ENCODE measurements at places on chromosomes 6 and 20.

GRCh38 chr6:136024711-136025110 lies 173.2 kb downstream of the PDE7B start:
- DNase-seq: no peak

- no peak for DNase-seq
Measured at GRCh38 chr20:6698056-6698455, 69.4 kb upstream of the BMP2 start.

GRCh38 chr6:16841241-16841640 lies 80.0 kb upstream of the ATXN1 start:
- no peak for DNase-seq

DNA sequence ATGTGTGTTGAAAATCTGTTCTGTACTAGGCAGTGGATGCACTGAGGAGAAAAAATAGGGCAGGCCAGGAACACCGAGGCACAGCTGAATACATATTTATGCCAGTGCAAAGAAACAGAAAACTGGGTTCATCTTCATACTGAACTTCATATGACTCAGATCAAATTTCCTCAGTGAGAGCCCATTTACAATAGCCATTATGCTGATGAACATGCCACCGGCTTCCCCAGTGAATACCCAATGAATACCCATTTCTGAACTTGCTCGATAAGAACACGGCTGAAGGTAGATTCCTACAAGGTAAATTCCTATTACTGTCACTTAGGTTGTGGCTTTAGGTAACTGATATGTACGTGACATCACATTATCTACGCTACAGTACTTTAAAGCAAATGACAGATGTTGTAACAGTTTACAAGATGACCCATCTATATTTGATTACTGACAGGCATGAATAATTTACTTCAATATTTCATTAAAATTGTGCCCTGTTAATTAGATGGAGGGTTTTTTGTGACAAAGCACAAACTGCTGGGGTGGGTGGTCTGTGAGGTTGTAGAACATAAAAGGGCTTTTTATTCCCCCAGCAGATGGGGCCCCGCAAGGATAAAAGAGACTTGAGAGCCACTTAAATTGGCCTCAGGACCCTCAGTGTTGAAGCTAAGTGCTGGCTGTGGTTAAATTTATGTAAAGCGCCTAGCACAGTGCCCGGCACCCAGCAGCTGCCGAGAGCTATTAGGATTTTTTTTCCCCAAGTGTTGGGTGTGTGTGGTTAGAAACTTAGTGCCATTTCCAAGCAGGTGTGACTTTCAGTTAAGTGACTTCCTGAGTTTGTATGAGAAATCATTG lies 264.5 kb downstream of the CD83 start:
- DNase-seq: peak; percentile 71

- no peak for DNase-seq
Measured at GRCh38 chr6:1630771-1631217, 21.1 kb downstream of the FOXC1 start.

- DNase-seq: no peak
Measured at GRCh38 chr6:136969930-136970329, 47.8 kb downstream of the SLC35D3 start.

DNA sequence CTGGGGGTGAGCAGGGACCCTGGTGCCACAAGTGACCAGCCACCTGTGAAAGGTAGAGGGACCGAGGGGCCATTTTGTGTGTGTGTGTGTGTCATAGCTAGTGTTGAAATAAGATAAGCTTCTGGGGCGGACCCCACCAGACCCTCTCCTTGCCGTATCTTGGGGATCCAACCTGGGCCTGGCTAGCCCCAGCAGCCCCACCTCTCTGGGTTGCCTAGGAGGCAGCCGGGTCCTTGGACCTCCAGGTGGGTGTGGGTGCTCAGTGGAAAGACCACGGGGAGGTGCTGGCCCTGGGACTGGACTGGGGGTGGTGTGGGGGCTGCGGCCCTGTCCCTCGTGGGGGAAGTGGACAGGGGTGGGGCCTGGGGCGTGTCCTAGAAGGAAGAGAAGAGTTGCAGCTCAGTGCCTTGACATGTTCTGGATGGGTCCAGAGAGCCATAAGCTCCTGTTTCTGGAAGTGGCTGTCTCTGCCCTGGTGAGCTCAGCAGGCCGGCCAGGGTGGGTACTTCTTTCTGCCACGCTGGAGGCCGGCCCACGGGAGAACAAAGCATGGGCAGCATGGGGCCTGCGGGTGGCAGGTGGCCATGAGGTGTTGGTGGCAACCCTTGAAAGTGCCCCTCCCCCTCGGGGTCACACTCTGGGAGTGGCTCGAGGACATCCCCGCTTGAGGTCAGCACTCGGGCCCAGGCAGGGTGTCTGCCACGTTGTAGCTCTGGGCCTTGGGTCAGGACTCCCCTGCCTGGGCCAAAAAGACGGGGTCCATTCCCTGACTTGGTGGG lies 8.4 kb downstream of the RBBP8NL start:
- DNase-seq: no peak

DNA sequence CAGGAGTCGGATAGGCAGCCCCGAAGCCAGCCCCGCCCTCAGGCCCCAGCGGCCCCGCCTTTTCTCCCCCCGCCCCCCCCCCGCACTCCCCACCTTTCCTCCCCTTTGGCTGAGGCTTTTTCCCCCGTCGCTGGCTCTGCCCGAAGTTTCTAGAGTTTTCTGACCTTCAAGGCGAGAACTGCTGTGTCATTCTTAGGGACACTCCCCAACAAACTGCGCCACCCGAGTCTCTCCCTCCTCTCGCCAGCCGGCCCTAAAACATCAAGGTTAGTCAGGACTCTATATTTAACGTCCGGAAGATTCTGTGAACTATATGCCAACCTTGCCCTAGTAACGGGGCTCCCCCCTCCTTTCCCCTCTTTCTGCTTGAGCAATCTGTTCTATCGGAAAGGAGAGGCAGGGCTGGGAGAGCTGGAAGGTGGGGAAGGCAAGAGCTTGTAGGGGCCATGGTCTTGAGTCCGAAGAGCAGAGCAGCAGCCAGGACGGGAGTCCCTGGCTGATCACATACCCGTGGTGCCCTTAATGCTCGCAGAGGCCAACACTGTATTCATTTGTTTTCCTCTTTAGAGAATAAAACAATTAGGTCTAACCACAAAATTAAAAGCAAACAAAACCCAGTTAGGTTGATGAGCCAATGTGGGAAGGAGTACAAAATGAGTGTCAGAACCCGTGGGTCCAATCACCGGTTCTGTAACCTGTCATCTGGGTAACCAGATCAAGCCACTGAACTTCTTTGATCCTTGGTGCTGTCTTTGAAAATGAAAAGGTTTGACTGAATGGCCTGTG lies 5.3 kb upstream of the HSPA1B start:
- DNase-seq: no peak

GRCh38 chr20:8060977-8061376 lies 41.4 kb upstream of the TMX4 start:
- DNase-seq: no peak

DNA sequence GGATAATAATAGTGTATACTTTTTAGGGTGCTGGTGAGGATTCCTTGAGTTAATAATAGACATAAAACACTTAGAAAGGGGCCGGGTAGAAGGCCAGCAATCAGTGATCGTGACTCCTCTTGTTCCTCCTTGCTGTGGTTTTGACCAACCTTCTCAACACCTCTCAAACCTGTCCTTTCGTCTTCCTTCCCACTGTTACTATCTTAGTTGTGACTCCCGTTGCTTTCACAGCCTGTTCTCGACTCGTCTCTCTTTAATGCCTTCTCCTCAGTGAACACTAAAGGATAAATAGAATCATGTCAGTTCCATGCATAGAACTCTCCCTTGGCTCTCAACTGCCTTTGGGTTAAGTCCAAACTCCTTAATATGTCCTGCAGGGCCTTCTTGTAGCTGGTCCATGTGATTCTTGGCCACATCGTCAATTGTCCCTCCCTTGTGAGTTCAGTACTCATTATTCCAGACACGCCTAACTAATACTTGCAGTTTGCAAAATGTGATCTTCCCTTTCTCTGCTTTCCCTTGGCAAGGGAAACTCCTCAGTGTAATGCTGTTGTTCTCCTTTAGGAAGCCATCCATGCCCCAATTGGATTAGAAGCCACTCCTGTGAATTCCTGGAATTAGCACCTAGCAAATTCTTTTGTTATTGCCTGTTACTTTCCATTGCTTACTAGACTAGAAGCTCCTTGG lies 164.9 kb downstream of the UTRN start:
- no peak for DNase-seq

DNA sequence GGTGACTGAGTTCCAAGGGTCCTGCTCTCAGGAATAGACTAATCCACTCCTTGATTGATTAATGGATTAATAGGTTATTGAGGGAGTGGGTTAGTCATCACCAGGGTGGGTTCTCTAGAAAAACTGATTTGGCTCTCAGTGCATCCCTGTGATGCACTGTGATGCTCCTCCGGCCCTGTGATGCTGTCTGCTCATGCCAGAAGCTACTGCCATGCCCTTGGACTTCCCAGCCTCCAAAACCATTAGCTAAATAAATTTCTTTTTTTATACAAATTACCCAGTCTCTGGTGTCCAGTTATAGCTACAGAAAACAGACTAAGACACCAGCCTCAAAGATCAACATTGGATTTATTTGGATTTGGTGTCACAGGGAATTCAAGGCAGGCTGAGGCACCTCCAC lies 40.4 kb upstream of the CST7 start:
- DNase-seq: no peak

DNA sequence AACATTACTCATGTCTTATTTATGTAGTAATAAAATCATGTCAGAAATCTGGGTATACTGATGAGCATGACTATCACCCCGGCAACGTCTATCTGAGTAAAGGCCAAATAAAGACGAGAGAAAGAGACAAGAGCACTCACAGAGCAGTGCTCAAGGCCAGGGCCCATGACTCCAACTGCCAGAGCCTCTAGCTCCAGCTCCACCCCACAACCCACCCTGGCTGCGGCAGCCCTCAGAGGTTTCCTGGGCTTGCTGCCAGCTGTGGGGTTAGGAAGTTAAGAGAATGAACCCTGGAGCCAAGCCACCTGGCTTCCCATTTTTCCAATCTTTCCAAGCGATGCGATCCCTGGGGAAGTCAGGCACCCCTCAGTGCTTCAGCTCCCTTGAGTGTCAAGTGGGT lies 92.0 kb upstream of the PAX1 start:
- DNase-seq: peak; percentile 97

GRCh38 chr6:155177363-155177961 lies 86.4 kb upstream of the CLDN20 start:
- DNase-seq: peak; percentile 71

DNA sequence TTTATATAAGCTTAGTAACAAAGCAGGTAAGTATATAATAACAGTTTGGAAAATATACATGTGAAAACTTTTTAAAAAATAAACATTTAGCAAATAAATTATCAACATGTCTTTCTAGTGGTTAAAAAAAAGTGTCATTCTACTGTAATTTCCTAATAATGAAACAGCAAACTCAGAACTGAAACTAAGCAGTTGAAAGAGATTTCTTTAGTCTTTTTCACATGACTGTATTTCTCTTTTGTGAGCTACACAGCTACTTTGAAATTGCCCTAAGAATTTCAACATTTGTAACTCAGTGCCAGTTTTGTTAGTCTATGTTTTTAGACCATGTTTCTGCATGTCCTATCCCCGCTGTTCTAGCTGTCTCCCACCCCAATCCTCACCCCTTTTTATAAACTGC lies 28.4 kb upstream of the SDHAF4 start:
- no peak for DNase-seq

DNA sequence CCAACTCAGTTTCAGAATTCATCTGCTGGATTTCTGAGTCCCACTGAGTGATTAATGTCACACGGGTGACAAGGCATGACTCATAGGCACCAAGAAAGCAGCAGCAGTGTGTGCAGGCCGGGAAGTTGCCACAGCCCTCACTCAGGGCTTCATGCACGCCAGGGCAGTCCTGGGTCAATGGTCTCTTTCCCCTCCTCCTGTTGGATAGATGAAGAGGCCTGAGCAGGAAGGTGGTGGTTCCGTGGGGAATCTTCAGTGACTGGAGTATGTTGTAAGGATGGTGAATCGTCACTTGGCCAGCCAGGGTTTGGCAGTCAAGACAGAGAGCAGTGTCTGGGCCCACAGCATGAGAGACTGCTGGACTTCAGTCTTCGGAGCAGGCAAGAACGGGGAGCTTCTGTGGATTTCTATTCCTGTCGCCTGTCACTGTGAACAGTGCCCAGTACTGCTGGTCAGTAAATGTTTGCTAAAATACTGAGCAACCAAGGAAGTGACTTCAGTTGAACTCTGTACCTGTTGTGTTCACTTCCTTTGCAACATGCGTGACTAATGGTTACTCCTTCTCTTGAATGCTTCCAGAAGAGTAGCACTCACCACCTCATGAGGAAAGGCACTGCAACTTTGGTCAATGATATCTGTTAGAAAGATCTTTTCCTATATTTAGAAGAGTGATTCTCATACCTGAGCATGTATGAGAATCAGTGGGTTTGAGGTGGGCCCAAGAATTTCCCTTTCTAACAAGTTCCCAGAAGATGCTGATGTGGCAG lies 62.0 kb upstream of the CD93 start:
- no peak for DNase-seq

DNA sequence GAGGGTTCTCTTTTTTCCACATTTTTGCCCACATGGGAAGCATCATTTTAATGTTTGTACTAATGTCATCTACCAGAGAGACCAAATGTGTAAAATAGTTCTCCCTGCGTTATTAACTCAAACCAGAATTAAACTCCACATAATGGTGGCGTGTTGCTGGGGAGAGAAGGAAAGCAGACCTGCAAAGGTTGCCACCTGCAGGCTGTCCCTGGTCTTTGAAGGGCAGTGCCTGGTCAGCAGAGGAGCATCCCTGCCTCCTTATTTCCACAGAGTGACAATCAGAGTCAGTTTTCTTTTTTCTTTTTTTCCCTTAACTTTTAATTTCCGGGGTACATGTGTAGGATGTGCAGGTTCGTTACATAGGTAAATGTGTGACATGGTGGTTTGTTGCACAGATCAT lies 214.5 kb downstream of the TBX18 start:
- no peak for DNase-seq

DNA sequence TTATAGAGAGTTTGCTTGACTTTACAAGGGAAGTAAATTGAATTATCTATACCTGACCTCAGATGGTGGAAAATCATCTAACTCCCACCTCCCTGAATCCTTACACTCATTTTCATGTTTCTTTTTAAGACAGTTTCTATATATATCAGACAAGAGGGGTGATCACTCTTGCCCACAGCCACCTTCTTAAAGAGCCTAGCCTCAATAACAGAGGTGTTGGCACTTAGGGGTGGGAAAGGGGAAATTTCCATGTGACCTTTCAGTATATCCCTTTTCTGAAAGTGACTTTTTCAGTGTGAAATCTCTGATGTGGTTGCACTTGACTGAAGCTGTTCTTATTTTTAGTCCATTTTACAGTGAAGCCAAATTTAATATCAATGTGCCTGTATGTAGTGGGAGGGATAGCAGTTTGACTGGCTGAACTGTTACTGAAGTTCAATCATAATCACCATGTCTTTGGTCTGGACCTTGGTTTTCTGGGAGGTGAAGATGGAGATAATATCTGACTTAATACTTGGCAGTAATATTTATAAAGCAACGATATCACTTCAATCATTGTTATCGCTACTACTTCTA lies 141.3 kb downstream of the MAP3K7 start:
- DNase-seq: no peak

GRCh38 chr6:4210629-4211419 lies 75.4 kb upstream of the ECI2 start:
- DNase-seq: peak; percentile 10

DNA sequence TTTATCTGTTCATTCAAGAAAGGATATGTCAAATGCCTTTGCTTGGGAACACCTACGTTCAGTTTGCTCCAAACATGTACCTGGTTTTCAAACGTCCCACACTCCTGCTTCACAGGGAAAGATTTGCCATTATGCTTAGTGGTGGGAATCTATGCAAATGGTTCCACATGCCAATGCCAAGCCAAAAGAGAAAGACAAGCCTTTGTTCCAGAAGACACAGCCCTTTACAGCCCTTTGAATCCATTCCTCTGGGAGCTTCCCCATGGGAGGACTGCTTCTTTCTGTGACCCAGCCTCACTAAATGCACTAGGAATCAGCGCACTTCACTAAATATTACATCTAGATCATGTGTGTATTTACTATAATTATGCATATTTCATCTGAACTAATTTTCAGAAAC lies 619.5 kb downstream of the PRKN start:
- no peak for DNase-seq

Data from NCI-H2171 treated with DMSO at 0.1 percent for 48 hours (cell line).